Kidney epithelial cell (primary cell): ENCODE measurements at places on chromosomes 4 and X. TPM values are rescaled to one million over a fixed set of nuclear protein-coding genes. Genes with fewer than 3 reads are reported as not detected.

GRCh38 chr4:673349-674091 lies 556 bp downstream of the ATP5ME start:
- no peak for DNase-seq

DNA sequence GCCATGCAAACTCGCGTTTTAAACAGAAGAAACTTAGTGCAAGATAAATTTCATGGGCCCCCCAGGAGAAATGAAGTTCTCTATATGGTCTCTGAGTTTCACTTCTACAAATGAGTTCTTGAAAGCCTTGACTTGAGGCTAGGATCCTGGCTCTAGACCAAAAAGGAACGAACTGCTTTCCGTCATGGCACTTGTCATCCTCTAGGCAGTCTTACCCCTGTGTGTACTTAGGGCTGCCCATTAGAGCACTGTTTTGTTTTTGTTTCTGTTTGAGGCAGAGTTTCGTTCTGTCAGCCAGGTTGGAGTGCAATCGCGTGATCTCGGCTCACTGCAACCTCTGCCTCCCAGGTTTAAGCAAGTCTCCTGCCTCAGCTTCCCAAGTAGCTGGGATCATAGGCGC lies 29.0 kb downstream of the RNF4 start:
- DNase-seq = no peak

DNA sequence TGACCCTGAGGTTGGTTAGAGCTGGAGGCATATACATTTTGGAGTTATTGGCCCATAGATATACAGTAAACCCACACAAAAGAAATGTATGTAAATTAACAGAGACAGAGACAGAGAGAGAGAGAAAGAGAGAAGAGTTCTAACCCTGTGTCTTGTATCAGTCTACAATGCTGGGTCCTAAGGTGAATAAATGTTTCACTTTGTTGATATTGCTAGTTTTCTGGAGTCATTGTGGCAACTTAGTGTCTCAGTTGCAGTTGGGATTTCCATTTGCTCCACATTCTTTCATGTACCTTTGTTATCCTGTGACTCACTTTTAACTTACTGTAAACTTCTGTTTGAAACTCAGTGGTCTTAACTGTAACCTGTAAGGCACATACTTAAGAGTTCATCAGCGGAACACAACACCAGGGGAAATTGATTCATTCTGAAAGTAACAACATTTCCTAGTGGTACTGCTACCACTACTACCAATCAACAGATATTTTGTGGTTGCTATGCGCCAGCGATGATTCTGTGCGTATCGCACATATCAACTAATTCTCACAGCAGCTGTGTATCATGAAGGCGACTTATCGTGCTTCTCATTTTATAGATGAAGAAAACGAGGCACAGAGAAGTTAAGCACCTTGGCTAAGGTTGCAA lies 38.5 kb upstream of the ETDA start:
- DNase-seq = no peak

- no peak for DNase-seq
These were observed 272.6 kb downstream of the GPM6A start for GRCh38 chr4:175539498-175539897.

- no peak for DNase-seq
These were observed 110.6 kb upstream of the C1QTNF7 start for GRCh38 chr4:15317246-15317645.

DNA sequence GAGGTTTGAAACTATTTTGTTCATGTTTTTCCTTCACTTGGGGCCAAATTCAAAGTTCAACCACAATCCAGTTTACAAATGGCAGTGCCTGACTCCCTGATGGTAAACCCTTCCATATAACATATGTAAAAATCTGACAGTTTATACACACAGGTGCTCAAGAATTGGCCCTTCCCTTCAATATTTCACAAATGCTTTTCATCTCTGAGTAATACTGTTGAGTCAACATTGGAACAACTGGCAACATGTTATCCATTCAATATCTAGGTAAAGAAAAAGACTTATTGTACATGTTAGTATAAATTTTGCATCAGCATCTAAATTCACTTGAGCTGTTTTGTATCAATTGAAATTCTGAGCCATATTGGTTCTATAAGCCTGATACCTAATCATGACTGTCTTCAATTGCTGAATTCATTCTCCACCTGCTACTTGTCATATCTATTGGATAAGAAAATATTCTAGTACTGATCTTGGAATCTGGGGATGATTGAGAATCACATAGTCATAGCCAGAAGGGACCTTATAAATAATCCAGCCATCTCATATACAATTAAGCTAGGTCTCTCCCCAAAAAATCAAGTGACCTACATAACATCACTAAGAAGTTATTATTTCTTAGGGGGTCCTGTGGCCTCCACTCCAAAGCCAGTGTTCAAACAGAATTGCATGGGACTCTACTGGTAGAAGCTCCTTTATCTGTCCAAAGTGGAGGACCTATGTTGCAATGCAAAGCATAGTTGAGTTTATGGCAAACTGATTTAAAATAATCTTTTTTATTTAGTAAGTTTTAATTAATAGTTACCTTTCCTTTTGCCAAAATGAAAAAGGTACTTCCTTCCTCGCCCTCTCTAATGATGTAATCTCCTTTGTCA lies 61.9 kb downstream of the PRKG2 start:
- no peak for DNase-seq

DNA sequence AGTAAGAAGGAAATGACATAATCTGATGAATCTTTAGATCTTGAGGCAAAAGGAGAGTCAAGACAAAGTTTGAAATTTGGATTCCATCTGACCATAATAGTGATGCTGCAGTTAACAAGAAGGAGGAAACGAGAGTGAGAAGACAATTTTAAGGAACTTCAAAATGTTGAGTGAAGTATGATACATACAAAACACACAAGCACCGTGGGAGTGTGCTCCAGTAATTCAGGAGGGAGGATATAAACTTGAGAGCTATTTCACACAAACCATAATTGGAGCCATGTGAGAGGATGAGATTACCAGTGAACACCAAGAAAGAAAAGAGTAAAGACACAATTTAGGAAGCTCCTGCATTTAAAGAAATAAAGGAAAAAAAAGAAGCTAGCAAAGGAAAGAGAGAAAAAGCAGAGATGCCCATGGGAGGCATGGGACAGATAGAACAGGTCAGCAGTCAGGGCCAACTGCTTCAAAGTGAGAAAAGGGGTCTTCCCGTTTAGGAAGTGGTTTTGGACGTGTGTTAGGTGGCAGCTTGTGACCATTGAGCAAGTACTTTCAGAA lies 150.7 kb upstream of the SLC7A11 start:
- no peak for DNase-seq

DNA sequence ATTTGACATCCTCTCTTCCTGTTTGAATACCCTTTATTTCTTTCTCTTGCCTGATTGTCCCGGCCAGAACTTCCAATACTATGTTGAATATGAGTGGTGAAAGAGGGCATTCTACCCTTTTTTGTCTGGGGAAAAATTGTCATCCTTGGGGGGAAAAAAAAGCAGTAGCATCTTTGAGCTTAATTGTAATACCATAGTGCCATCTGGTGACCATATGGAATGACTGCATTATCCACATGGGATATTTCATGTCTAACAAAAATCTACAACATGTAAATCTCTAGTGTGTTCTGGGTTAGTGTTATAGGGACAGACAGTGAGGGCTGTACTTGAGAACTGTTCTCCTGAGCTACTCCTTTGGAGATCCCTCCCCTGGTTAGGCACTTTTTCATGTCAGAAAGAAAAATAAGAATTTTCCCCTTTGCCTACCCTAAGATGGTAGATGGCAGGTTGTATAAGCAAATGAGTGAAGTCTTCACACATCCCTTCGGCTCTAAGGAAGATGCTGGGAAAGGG lies 26.0 kb downstream of the CAPN6 start:
- no peak for DNase-seq

- no peak for DNase-seq
These were observed 20.4 kb downstream of the BMP2K start for GRCh38 chr4:78796526-78796925.

- DNase-seq = no peak
These were observed 8.5 kb downstream of the RBM47 start for GRCh38 chr4:40621229-40621591.

GRCh38 chr4:37562592-37562991 lies 123.6 kb downstream of the RELL1 start:
- no peak for DNase-seq

ELK1 gene
- 36.0 and 39.5 TPM in 2 replicates for total RNA-seq

MAGEA6 gene
- total RNA-seq = not detected in 2 replicates

SASH3 gene
- total RNA-seq = not detected in 2 replicates

NR3C2 gene
- 2.5 and 6.5 TPM in 2 replicates for total RNA-seq
